ENCODE measurements at places on chromosomes 3 and 15.

DNA sequence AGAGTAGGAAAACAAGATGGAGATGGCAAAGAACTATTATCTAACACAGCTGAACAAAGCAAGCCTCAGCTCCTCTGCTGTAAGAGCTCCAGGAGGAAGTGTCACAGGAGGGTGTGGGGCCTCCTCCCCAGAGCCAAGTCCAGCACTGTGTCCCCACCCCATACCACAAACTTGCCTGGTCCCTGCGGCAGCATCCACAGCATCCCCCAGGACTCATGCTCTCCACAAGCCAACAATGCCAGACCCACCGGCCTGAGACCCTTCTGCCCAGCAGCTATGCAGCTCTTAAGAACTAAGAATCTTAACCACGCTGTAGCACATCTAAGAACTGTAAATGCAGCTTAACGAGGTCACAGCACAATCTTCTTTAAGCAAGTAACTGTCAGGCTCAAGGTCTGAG is 9.1 kb downstream of the RBM15B start:
- DNase-seq, result no peak

DNA sequence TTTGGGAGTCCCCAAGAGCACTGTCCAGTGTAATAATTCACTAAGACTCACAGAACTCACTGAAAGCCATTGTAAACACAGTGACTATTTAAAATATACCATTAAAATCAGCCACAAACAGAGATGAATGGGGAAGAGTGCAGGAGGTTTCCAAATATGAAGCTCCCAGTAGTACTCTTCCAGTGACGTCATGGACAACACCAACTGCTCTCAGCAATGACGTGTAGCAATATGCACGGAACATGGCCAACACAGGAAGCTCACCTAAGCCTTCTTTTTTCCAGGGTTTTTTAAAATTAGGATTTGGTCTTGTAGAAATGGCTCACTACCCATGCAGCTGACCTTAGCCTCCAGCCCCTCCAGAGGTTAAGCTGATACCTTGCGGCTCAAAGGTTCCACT is 1224.1 kb upstream of the CADM2 start:
- DNase-seq, result no peak

GRCh38 chr3:81888914-81889557 is 127.6 kb upstream of the GBE1 start:
- no peak for DNase-seq

- peak; percentile 27 for DNase-seq
Measured at GRCh38 chr3:153768561-153769469, 352.4 kb upstream of the ARHGEF26 start.

DNA sequence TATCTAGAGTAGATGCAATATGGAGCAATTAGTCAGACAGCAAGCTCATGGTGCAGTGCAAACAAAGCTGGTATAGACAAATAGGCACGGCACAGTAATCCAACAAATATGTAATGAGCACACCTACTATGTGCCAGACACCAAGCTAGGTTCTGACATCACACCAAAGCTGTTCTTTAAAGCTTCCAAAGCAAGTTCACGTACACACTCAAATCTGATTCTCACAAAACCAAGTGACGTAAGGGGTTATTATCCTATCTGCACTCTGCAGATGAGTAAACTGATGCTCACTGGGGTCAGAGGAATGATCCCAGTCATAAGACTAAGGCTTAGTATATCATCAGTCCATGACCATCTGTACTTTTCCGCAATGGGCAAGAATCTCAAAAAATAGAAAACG is 27.8 kb upstream of the LIPC start:
- DNase-seq, result no peak

DNA sequence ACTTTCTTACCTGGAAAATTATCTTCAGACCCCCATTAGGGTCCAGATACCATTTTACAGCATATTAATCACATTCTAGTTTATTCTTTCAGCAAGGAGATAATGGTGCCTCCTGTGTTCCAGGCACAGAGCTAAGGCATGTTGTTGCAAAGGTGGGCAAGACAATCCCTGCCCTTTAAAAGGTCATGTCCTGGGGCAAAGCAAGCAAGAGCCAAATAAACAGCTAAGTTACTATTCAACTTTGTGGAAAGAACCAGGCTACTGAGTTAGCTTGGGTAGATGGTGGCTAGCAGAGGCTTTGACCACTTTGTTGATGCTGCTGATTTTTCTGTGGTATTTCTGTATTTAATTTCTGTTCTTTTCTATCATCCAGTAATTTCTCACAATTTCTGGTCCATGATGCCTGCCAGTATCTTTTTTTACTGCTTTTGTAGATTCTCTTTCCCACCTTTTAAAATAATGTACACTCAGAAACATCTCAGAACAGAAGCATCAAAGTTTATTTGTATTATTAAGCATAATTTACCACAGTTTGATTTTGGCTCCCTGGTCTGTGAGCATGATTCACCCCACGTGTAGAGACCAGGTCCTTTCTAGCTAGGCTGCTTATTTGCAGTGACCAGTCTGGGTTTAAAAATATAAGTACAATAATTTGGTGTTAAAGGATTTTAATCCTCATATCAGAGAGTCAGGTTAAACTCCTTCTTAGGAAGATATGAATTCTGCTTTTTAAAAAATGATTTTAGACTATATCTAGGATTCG is 71.5 kb downstream of the LRRC28 start:
- DNase-seq, result no peak

DNA sequence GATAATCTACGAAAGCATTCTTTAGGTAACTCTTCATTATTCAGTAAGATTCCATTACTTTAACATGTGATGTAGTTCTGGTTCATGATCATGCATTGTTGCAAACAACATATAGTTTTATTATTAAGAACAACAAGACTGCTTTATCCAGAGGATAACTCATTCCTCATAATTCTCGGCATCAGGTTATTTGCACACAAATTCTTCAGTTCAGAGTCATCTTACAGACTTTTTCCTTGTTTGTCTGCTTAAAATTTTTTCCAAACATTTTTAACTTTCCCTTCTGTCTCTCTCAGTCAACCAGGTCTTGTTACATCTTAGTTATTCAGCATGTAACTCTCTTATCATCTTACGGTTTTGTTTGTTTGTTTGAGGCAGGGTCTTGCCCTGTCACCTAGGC is 60.1 kb downstream of the VGLL3 start:
- DNase-seq, result no peak

DNA sequence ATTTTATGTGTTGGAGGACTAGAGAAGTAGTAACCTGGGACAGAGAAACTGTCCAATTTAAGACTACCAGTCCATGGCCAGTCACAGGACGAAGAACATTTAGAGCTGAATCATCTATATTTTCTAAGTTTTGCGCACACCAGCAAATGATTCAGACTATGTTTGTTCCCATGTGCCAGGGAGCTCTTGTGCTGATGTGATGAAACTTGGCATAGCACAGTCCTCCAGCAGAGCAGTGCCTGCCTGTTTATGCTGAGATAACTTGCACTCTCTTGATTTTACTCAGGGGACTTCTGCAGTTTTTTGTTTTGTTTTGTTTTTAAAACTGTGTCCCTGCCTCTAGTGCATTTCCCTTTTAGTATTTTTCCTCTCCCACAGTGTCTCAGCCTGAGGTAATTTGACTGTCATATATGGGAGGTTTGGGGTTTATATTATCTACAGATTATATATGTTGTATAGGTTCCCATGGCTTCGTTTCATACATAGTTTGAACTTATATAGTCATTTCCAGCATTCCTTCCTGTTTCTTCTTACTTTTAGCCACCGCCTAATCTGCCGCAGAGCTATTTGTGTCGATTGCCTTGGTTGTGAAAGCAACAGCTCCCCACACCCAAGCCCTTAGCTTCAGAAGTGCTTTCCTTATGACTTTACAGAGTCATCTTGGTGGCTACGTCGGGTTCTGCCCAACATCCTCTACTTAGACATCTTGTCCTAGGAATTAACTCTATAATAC is 45.5 kb downstream of the PPM1L start:
- no peak for DNase-seq

- DNase-seq, result no peak
Measured at GRCh38 chr3:134136604-134137003, 106.9 kb upstream of the SLCO2A1 start.

GRCh38 chr3:147730284-147730683 is 321.1 kb downstream of the ZIC1 start:
- DNase-seq, result no peak

DNA sequence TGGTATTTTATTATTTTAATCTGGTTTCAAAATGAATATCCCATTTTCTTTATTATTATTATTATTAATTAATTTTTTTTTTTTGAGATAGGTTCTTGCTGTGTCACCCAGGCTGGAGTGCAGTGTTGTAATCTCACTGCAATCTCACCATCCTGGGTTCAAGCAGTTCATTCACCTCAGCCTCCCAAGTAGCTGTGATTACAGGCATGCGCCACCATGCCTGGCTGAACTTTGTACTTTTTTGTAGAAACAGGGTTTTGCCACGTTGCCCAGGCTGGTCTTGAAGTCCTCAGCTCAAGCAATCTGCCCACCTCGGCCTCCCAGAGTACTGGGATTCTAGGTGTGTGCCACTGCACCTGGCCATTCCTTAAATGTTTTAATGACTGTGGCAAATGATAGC is 28.6 kb downstream of the DAG1 start:
- DNase-seq, result no peak

All from activated CD4-positive, alpha-beta T cell treated with anti-CD3 and anti-CD28 coated beads, Interleukin-2, amount 50 U/mL, for 4 hours (primary cell).